ENCODE measurements at places on chromosomes 12 and 14.

DNA sequence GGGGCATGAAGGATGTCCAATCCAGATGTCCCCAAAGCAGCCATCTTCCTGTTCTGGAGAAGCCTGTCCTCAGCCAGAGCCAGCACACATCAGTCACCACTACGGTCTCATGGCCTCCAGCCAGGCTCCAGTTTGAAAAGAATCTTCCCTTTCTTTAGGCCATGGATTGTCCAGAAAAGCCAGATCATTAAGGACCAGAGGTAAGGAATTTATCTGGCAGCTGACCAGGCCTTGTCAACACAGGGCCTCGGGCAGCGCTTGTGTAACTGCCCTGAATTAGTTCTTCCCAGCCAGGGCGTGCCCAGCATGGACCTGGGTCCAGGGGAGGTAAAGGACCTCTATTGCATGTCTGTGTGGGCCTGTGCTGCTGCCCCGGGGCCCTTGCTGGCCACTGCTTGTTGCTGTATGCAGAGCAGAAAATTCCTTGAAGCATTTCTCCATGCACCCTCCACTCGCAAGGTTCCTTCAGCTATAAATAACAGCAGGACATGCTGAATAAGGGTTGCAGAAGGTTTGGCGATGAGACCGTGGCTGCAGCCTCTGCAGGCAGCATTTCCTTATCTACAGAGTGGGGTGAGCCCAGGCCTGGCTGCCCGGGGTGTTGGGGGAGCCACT lies 21.7 kb upstream of the VPS37B start:
- no peak for DNase-seq

- DNase-seq: no peak
These were observed 27.6 kb upstream of the TRAF3 start for GRCh38 chr14:102749393-102750305.

- DNase-seq: no peak
These were observed 10.9 kb downstream of the CTDSP2 start for GRCh38 chr12:57835366-57836288.

- peak; percentile 22 for DNase-seq
These were observed 75.3 kb upstream of the OR4E1 start for GRCh38 chr14:21748869-21749303.

DNA sequence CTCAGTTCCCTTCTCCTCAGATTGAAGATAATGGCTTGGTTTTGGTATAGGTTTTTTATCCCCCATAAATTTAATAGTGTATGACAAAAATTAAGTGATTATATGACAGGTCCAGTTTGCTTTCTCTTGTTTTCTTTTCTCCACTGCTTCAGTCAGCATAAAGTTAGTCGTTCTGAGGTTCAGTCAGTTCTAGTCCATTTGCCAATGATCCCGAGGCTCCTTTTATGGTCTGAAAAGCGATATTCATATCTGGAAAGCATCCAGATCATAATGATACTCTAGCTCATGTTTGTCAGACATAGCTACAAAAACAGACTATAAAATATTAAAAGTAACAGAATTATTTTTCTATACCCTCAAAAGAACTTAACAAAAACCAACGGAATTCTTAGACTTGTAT lies 67.1 kb upstream of the SLC38A4 start:
- DNase-seq: no peak

GRCh38 chr12:121860257-121860656 lies 1.6 kb upstream of the HPD start:
- no peak for DNase-seq

- no peak for DNase-seq
These were observed 385.6 kb downstream of the GRIN2B start for GRCh38 chr12:13595536-13596443.

GRCh38 chr14:31933716-31934115 lies 143.4 kb upstream of the ARHGAP5 start:
- no peak for DNase-seq

- no peak for DNase-seq
These were observed 38.4 kb upstream of the CEP83 start for GRCh38 chr12:94498073-94498472.

DNA sequence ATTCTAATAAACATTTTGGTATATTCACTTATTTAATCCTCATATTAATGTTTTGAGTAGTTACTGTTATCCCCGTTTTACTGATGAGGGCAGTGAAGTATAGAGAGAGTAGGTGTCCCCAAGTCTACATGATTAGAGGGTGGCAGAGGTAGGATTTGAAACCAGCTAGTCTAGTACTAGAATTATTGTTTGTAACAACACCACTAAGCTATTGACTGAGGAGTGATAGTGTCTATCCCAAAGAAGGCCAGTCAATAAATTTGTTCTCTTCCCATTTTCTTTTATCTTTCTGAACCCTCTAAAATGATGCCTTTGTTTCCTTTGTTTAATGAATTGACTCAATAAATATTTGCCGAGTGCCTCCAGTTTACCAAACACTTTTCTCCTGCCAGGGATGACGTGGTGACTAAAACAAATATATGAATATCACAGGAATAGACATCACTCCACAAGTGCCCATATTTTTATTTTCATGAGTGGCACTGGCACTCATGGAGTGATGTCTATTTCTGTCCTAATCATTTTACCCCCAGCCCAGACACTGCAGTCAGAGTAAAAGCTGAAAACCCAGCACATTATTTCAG lies 247.5 kb downstream of the SLC16A7 start:
- no peak for DNase-seq

- DNase-seq: no peak
These were observed 44.3 kb downstream of the KRT80 start for GRCh38 chr12:52147367-52147963.

- DNase-seq: no peak
These were observed 16.6 kb upstream of the TBX3 start for GRCh38 chr12:114700392-114701103.

- no peak for DNase-seq
These were observed 180.0 kb upstream of the PRMT8 start for GRCh38 chr12:3311027-3311402.

DNA sequence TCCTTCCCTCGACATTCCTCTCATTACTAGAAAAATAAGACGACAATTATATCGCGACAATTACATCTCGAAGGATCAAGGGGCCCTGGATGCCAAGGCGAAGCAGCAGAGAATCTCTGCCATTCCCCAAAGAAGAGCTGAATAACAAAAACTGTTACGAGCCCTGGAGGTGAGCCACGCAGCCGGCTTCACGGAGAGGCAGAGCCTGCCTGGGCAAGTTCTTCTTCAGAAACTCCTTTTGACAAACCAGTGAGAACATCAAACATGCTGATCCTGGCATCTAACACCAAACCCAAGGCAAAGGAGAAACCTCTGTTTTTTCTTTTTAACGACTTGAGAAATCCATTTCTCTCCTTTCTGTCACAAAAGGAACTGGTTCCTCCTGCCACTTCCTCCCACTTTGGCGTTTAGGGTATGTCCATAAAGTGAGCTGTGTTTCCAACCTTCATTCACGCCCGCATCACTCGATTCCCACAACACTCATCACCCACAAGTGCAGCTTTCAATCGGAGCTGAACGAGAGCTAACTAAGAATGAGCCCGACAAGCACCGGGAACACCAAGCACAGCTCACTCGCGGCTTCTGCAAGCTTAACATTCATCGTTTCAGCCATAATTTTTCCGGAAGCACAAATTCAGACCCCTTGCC lies 21.5 kb downstream of the CCDC88C start:
- no peak for DNase-seq

GRCh38 chr12:53676656-53677015 lies 753 bp upstream of the ATP5MC2 start:
- no peak for DNase-seq

DNA sequence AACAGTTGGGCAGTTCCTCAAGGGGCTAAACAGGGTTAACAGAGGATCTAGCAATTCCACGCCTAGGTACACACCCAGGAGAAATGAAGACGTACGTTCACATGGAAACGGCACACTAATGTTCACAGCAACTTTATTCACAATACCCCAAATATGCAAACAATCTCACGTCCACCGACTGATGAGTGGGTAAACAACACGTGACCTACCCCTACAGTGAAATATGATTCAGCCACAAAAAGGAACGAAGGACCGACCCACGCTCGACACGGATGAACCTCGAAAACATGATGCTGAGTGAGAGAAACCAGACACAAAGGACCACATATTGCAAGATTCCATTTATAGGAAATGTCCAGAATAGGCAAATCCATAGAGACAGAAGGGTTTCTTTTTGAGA lies 112.7 kb downstream of the NCOR2 start:
- no peak for DNase-seq

DNA sequence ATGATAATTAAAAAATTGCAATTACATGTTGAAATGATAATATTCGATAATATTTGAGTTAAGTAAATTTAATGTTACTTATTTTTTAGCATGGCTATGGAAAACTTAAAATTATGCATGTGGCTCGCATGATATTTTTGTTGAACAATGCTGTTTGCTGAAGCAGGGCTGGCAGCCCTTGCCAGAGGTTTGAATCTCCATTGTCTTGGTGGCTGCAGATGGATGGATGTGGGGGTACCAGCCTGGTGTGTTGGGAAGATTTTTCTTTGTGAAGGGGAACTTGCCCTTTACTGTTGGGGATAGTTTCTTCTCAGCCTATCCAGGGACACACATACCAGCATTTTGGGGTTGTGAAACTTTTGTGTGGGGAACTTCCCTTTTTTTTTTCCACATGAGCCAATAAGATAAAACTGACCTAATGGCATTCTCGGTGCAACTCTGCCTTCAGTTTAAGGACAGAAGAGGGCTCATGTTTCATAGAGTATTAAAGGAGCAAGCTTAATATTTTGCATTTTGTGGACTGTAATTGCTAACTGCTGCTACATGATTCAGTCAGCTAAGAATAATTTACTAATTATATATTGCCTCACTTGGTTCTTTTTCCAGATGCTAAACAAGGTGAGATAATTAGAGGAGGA lies 8.8 kb downstream of the RASSF3 start:
- DNase-seq: no peak

GRCh38 chr14:55129428-55130195 lies 560 bp downstream of the LGALS3 start:
- DNase-seq: peak; percentile 49

DNA sequence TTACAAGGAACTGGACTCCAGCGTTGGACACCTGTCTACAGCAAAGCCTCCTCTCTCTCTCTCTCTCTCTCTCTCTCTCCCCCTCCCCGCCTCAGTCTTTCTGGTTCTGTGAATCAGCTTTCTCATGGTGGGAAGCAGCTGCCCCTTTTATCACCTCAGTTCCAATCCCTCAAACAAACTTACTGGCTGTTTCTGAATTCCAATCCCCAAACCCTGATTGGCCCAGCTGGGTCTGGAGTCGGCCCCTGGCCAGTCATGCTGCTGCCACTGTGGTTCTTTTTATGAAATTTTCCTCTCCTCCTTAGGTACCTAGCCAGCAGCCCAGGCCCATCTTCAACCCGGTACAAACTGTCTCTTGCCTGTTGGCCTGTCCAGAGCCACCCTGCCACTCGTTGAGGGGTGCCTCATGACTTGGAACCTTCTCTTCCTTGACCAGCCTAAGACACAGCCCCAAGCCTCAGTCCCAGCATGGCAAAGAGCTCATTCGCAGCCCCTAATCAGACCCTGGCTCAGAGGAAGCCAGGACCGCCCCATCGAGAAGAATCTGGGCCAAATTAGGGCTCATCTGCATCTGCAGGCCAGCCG lies 9.4 kb upstream of the MORN3 start:
- no peak for DNase-seq

DNA sequence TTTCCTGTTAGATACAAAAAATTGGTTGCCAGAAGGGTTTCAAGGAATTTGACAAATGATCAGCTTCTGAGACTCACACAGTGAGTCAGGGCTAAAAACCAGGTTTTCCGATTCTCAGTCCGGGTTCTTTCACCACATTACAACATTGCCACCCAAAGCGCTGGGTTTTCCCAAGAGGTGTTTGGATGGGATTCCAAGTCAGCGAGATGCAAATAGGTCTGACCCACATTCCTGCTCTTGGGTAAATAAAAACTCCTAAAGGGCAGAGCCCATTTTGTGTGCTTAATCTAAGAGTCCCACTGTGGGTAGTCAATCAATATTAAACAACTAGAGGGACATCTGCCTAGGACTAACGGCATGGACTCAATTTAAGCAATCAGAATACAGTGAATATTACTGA lies 5.4 kb upstream of the RIC8B start:
- DNase-seq: no peak

DNA sequence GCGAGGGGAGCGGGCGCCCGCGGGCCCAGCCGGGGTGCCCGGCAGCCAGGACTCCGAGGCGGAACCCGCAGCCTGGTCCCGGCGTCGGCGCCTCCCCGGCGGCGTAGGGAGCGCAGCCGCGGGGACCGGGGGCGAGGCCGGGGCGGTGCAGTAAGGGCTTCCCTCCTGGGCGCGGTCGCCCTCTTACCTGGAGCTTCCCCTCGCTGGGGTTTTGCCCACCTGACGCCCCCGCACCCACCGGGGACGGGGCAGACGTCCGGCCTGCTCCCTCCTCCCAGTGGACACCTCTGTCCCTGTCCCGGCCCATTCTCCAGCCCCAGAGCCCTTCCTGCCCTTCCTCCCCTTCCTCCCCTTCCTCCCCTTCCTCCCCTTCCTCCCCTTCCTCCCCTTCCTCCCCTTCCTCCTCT lies 413 bp upstream of the TUBA1C start:
- peak; percentile 42 for DNase-seq

GRCh38 chr14:93010522-93011140 lies 87.7 kb downstream of the CHGA start:
- no peak for DNase-seq

- no peak for DNase-seq
These were observed 10.1 kb downstream of the L2HGDH start for GRCh38 chr14:50301914-50302313.

DNA sequence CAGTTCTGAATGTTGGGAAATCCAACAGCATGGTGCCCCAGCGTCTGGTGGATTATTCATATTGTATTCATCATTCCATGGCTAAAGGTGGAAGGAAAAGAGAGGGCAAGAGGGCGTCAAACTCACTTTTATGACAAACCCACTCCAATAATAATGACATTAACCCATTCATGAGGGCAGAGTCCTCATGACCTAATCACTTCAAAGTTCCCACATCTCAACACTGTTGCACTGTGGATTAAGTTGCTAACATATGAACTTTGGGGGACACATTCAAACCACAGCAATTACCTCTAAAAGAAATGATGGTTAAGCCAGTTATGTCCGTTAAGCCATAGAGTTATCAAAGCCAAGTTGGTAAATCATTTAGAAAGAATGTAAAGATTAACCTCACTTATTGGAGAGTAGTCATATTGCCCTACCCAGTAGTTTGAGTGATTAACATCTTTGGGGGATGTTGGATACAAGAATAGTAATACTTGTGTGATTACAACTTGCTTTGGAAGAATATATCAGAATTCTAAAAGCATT lies 212.4 kb upstream of the FLRT2 start:
- no peak for DNase-seq

- no peak for DNase-seq
These were observed 35.2 kb downstream of the SLC6A12 start for GRCh38 chr12:178829-179109.

DNA sequence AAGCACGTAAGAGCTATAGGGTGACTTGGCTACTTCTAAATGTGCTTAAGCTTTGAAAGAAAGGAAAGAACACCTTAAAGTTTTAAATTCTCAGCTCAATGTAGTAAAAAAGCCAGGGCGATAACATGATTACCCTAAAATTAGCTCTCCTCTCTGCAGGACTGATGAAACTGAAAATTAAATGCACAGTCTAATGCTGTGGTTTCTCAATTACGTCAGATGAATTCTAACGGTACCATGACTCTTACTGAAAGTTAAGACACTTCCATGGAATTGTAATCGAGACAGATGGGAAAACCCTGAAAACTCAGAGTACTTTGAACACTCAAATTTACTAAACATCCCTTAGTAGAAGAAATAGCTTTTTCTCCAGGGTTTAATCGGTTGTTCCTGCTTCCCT lies 25.9 kb upstream of the PRKD1 start:
- no peak for DNase-seq

Data from stimulated activated naive CD4-positive, alpha-beta T cell treated with Interleukin-2 at 50 U/mL for 16 hours (primary cell).